Activated naive CD4-positive, alpha-beta T cell treated with Interleukin-2 at 50 U/mL for 16 hours (primary cell): ENCODE measurements at places on chromosomes 12 and 14.

GRCh38 chr12:109951751-109952150 lies 44.4 kb downstream of the GIT2 start:
- no peak for DNase-seq

DNA sequence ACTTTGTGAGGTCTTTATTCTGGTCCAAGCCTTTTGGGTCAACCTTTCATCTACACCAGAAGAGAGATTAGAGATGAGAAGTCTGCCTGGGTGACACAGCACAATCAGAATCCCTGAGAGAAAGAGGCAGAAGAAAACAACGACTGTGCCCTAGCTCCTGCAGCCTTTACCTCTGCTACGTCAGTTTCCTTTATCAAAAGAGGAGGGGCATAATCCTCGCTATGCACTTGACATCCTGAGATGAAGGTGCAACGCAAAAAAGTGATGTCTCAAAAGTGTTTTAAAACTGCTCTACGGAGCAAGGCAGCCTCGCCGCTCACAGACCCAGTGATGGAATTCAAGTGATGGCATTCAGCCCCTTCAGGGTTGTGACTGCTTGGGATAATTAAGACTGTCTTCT lies 21.7 kb downstream of the ZDHHC22 start:
- DNase-seq = no peak

GRCh38 chr12:109276160-109276559 lies 32.9 kb downstream of the FOXN4 start:
- DNase-seq = no peak

- no peak for DNase-seq
These were observed 43.7 kb upstream of the KITLG start for GRCh38 chr12:88623777-88624548.

- DNase-seq = no peak
These were observed 677.2 kb downstream of the AACS start for GRCh38 chr12:125742413-125742812.

GRCh38 chr12:13959131-13959723 lies 22.2 kb downstream of the GRIN2B start:
- DNase-seq = no peak
